ENCODE measurements at places on chromosomes 1 and 21.

GRCh38 chr1:46401154-46401913, 7.2 kb downstream of the FAAH start:
- no peak for DNase-seq

GRCh38 chr1:87864676-87865075, 536.0 kb downstream of the LMO4 start:
- no peak for DNase-seq

GRCh38 chr1:119621705-119622104, 26.4 kb downstream of the ZNF697 start:
- DNase-seq = no peak

DNA sequence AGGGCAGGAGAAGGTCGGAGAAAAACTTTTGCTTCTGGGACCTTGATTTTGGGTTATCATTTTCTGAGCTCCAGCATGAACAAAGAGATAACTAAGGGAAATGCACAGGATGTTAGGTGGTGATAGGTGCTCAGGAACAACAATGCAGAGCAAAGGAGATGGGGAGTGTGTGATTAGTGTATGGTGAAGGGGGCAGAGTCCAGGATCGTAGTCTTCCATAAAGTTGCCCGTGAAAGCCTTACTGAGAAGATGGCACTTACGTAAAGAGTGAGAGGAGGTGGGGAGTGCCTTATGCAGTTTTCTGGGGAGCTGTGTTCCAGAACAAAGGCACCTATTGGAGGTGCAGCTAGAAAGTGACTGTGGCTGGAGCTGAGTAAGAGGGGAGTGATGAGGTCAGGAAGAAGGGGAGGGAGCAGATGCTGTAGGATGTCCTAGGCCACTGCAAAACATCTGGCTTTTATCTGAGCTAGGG, 11.6 kb downstream of the KCNK1 start:
- DNase-seq = no peak

- DNase-seq = no peak
Measured at GRCh38 chr1:66248746-66249145, 285.2 kb upstream of the SGIP1 start.

- no peak for DNase-seq
Measured at GRCh38 chr1:100304227-100304626, 38.2 kb downstream of the RTCA start.

- DNase-seq = no peak
Measured at GRCh38 chr1:29270929-29271521, 34.7 kb downstream of the PTPRU start.

DNA sequence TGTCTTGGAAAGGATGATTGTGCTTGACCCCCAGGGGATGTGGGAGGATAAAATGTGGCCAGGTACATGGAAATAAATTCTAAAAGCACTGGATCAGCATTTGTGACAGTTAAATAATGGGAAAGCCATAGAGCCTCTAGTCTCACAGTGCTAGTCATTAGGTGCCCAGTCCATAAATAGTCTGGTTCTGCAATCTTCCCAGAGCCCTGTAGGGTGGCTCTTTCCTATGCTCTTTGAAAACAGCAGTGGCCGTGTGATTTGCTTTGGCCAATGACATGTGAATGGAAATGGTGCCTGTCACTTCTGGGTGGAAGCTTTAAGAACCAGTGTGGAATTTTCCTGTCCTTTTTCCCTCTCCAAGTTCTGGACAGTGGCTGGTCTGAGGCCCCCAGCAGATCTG, 113.2 kb downstream of the TRABD2B start:
- no peak for DNase-seq

Data from BJ (cell line).